ENCODE measurements at places on chromosomes 2 and 18.

- no peak for DNase-seq
These were observed 28.6 kb downstream of the BOD1L2 start for GRCh38 chr18:57175532-57175931.

DNA sequence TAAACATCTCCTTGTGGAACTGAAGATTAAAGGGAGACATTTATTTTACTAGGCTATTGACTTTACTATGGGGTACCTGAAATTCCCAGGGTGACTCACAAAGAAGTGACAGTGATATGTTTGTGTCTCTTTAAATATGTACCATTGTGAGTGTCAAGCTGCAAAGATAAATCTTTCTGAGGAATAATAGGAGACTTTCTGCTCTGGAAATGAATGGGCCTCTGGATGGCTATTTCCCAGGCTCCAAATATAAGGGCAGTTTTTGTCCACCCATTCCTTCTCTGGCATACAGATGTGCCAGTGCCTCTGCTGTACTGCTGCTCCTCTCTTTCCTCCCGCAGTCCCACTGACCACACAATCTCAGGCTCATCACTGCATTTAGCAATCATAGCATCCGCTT lies 586.4 kb upstream of the CNTNAP5 start:
- no peak for DNase-seq

DNA sequence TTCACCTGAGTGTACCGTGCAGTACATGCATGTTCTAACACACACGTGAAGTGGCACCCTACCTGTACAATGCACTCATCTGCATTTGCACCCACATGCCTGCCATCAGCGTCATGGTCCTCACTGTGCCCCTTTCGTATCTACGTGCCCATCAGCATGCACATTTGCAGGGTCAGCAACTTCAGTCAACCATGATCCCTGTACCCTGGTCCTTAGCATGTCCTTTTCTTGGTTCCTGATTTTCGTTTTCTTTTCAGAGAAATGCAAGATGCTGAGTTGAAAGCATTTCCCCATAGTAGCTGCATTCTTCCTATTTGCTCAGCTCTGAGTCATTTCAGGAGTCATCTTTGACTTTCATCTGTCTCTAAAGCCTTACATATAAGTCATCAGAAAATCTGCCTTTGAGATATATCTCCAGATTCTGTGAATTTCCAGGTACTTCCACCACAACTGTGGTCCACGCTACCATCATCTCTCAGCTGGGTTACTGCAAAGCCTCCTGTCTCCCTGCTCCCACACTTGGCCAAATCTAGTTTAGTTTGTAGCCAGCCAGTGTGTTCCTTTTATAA lies 14.7 kb upstream of the PUM2 start:
- no peak for DNase-seq

- no peak for DNase-seq
These were observed 7.5 kb upstream of the RMDN2 start for GRCh38 chr2:37917281-37918228.

DNA sequence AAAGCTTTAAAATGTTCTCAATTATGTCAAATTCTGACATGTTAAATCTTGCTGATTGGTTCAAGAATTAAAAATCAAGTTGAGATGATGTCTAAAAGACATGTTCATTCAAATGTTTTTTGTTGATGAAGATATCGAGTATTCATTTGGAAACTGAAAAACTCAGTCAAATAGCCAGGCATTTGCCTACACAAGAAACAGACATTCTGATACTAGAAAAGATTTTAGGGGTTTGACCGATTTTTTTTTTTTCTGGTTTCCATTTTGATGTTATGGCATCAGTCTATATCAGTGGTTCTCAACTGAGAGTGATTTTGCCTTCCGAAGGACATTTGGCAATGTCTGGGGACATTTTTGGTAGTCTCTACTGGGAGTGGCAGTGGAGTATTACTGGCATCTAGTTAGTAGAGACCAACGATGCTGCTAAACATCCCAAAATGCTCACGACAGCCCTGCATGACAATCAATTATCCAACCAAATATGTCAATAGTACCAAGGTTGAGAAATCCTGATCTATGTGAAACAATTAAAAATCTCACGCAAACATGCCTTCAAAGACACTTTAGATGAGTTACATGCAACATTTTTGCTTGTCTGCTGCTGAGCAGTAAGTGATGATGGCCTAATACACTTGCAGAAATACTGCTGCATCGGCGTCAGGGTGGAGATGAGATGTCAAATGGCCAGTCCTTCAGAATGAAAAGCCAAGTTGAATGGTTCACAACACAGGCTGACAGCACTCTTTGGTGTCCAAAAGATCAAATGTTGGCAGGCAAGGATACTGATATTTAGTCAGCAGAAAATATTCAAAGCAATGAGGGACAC lies 12.5 kb downstream of the RASGRP3 start:
- no peak for DNase-seq
